ENCODE measurements at places on chromosomes 7 and 10.

DNA sequence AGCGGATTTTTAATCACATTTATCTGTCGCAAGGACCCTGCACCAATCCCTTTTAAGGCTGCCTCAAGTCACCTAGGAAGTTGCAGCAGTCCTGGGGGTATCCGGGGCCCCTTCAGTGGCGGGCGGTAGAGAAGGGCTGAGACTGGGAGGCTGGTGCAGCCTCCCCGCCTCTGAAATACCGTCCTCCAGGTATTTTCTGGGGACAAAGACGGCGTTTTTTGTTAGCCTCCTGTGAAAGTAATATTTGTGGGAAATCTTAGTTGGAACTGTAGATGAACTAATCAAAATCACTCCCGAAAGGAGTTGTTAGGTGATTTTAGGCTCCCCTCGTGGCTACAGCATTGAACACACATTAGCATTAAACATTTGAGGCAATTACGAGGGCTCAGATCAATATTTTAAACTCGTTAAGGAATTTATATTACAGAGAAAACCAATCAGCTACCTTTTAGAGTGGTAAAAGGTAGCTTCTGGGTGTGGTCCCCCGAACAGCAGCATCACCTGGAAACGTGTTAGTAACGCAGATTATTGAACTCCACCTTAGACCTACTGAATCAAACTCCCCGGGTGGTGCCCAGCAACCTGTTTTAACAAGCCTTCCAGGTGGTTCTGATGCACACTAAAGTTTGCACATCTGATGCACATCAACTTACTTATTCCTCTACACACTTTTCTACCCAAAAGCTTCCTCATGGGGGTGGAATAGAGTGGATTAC lies 530 bp upstream of the ANXA7 start:
- no peak for DNase-seq

- no peak for DNase-seq
Measured at GRCh38 chr10:34593930-34594329, 221.2 kb downstream of the PARD3 start.

GRCh38 chr10:3783682-3784432 lies 1.2 kb downstream of the KLF6 start:
- peak; percentile 20 for DNase-seq

DNA sequence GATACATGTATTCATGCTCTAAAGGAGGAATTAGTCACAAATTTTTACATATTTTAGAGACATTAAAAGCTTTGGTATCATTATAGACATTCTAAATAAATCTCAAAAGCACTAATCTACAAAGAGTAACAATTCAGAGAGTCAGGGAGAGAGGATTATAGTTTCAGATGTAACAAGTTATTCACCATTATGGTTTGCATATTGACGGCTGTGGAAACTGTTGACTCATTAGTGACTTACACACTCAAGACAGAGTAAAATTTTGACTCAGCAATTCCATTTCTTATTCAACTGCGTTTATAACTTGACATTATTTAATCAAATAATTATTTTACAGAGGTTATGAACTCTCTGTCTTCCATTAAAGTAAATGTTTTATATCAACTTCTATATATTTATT lies 95.4 kb upstream of the SEMA3C start:
- DNase-seq = no peak

DNA sequence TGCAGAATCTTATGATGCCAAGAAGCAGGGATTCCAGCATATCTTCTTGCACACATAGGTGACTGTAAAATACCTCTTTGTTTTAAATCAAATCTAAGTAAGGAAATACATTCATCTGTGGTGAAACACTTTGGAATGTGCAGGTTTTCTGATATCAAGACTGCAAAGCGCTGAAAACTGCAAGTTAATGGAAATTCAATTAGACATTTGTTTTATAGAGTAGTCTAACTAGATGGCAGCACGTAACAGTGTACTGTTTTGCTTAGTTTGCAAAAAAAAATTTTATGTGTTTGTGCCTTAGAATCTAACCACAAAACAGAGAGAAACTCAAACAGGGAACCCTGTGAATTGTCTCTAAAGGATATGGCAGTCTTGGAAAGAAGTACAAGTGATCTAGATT lies 259.2 kb downstream of the HDAC9 start:
- no peak for DNase-seq

- DNase-seq = no peak
Measured at GRCh38 chr10:7054915-7055314, 355.9 kb downstream of the SFMBT2 start.

DNA sequence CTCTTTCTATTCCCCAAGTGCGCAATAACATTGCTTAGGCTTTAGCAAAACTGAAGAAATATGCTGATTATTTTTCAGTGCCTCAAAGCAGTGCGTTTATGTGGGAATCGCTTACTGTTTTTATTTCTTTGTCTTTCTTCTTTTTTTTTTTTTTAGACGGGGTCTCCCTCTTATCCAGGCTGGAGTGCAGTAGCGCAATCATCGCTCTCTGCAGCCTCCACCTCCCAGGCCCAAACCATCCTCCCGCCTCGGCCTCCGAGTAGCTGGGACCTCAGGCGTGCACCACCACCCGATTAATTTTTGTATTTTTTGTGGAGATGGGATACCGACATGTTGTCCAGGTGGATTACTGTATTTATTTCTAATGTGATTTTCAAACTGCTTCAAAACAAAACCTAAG lies 1.2 kb downstream of the DENND10 start:
- no peak for DNase-seq

- DNase-seq = no peak
Measured at GRCh38 chr7:28608731-28609130, 196.4 kb downstream of the CREB5 start.

GRCh38 chr10:90969947-90970673 lies 49.2 kb upstream of the ANKRD1 start:
- DNase-seq = no peak

- no peak for DNase-seq
Measured at GRCh38 chr10:90813594-90814365, 44.1 kb downstream of the HTR7 start.

DNA sequence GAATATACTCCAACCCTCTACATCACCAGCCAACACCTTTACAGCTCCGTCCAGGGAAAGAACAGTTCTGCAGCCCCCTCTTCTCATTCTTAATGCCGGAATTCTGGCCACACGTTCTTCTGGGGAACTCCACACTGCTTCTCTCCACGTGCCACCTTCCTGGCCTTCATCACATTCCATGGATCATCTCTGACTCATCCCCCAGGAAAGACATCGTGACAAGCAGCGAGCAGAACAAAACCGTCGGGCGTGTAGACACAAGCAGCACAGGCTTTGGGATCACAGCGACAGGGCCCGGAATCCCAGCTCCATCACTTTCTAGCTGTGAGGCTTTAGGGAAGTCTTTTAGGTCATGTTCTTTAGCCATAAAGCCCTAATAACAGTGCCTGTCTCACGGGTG lies 590.3 kb upstream of the FOXK1 start:
- DNase-seq = no peak

GRCh38 chr7:44956157-44956766 lies 22.6 kb downstream of the MYO1G start:
- peak; percentile 9 for DNase-seq

DNA sequence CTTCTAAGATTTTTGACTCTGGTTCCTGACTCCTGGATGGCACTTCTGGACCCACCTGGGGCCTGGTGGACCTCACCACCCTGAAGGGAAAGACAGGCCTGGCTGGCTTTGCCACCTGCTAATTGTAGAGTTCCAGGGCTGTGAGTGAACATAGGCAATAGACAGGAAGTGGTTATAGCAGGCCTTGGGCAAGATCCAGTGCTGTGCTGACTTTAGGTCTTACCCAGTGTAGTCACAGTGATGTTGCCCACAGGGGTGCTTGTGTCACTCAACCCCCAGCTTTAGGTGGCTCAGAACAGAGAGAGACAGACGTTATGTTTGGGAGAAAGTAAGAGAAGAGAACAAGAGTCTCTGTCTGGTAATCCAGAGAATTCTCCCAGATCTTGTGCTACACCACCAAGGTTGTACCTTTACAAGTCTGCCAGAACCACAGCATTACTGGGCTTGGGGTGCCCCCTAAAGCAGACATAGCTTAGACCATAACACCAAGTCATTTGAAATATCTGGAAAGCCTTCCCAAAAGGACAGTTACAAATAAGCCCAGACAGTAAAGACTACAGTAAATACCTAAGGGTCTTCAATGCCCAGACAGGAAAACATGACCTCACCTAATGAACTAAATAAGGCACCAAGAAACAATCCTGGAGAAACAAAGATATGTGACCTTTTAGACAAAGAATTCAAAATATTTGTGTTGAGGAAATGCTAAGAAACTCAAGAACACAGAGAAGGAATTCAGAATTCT lies 303.4 kb downstream of the PCLO start:
- no peak for DNase-seq

- DNase-seq = no peak
Measured at GRCh38 chr7:6277476-6277875, 5.1 kb upstream of the CYTH3 start.

DNA sequence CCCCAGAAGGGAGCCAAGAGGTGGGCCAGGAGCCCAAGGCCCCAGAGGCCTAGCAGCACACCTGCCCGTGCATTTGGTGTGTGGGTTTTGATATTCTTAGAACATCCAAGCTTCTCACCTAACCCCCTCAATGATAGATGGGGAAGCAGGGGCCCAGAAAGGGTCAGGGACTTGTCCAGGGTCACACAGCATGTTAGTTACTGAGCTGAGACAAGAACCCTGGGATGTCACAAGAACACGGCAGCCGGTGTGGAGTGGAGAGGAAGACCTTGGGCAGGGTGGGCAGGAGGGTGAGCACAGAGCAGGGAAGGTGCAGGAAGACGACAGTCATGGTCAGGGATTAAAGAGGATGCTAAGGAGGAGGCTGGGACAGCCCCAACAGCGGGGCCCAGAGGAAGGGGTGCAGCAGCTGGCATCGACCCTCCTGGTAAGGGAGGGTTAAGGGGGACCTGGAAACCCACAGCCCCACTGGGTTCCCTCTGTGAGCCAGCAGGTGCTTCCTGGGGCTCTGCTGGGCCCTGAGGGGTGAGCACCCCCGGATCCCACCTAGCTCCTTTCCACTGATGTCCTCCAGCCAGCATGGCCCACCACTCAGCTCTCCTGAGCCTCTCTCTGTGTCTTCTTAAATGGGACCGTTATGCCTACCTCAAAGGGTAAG lies 44.4 kb downstream of the UNC5B start:
- DNase-seq = no peak

DNA sequence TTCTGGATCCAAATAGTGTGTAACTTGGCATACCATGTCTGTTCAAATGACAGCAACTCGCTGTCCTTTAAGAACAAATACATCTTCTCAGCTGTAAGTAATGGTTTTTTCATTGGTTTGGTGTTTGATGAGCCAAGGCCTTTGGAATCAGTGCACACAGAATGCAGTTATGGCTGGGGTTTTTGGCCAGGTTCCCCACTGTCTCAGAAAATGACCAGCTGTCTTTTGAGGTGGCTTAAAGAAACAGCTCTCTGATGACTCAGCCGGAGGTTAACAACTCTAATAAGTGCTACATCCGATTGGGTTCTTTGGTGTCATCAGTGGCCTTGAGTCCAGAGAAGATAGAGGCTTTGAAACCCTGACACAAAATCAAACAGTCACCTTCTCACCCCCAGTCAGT lies 688.4 kb downstream of the REEP3 start:
- DNase-seq = no peak

DNA sequence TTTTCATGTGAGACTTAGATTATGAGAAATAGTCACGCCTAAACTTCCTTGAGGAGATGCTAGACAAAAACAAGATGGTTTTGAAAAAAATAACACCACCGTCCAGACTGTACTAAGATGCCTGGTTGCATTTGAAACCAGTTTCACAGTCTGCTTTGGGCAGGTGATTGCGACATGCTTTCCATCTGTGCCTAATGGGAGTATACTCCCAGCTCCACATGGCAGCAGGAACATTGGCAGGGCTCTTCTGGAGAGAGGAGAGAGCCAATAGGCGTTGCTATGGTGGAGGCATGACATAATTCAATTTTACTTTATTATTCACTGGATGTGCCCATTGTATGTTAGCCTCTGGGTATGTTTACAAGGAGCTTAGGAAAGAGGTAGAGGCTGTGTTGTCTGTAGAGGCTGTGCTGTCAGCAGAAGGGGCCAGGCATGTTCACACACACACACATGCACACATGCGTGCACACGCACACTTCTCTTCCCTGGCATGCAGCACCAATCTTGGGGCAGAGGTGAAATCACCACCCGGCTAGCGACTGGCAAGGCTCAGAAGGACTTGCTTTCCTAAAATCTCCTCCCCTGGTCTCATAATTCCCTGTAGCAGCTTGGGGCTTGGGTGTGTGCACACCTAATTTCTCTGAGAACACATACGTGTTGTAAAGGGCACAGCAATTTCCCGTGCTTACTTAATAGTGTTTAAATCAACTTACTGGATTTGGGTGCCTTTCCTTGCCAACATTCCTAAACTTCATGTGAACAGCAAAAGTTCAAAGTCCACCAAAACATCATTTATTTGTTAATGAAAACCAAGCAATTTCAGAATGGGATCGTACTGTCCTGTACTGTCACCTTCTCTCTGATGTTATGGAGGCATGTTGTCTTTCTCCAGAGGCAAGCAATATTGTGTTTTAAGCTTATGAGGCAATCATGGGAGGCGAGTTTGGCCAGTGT lies 162.1 kb downstream of the TCF7L2 start:
- no peak for DNase-seq

DNA sequence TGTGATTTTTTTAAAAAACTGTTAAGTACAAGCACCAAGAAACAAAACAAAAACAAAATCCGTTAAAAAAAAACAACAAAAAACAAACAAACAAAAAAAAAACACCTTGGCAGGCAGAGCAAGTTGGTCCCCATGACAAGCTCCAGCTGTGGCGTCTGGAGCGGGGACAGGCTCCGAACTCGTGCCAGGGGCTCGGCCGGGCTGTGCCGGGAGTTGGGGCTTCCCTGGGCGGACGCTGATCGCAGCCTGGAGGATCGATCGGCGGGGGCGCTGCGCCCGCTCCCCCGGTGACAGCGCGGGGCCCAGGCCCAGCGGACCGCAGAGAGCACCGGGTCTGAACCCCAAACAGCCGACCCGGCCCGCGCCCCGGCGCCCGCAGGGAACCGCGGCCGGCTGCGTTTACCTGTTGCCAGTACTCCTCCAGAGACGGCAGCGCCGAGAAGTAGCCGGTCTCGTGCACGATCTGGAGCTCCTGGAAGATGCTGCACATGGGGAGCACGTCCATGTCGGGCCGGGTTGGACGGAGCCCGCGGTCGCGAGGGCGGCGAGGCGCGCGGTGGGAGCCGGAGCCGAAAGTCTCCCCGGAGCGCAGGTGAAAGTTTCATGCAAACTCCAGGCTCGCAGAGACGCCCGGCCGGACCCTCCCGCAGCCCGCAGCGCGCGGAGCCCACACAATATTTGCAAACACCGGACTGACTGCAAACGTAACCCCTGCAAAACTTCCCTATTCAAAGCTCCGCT lies at the start of gene KLF6:
TSS of gene KLF6 (minus strand) at position 700 of the 741 bp plus-strand sequence. CDS start at position 505, 195 bp downstream.
- DNase-seq = no peak

GRCh38 chr10:107409522-107409921 lies 245.0 kb upstream of the SORCS1 start:
- no peak for DNase-seq

DNA sequence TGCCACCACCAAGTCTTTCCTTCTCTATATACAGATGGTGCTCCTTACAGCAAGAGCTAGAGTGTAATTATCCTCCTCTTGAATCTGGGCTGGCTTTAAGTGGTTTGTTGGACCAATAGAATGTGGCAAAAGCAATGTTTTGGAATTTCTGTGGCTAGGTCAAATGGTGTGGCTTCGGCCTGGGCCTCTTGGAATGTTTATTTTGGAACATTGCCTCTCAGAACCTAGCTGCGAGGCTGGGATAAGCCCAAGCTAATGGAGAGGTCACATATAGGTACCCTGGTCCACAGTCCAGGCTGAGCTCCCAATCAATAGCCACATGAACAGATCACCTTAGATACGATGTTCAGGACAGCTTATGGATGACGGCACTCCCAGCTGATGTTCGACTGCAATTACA lies 556.7 kb downstream of the TYW1 start:
- DNase-seq = no peak

Data from activated CD4-positive, alpha-beta T cell treated with anti-CD3 and anti-CD28 coated beads, Interleukin-2, amount 50 U/mL, for 48 hours (primary cell).